ENCODE measurements at places on chromosomes 4 and X.

DNA sequence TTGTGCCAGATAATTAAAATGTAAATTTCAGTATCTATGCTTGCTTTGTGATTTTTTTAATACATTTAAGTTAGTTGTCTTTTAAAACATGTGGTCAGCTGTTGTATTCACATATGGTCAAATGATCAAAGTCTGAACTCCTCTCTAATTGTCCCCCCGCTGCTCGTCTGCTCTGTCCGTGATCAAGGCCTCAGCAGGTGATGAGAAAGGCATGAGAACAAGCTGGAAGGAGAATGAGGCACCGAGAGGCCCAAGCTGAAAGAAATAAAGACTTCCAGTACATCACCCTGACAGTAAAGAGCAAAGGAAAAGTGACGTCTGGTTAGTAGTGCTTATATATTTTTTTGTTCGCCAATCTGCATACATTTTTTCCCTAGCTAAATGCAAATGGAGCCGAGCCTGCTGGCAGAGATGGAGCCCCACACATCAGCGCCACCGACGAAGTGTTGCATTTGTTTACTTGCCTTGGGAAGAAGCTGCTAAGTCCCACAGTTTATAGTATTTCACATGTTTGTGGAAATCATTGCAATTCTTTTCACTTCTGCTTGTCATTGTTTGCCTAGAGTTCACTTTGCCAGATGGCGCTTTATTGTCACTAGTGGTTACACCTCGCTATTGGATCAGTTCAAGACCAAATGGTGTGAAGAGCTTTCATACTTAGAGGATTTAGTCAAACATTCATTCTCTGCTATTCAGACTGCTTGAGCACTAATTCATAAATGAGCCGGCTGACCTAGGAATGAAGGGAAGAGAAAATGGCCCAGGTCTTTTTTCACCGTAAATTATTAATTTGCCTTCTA is 181.5 kb downstream of the ZIC3 start:
- DNase-seq = no peak

DNA sequence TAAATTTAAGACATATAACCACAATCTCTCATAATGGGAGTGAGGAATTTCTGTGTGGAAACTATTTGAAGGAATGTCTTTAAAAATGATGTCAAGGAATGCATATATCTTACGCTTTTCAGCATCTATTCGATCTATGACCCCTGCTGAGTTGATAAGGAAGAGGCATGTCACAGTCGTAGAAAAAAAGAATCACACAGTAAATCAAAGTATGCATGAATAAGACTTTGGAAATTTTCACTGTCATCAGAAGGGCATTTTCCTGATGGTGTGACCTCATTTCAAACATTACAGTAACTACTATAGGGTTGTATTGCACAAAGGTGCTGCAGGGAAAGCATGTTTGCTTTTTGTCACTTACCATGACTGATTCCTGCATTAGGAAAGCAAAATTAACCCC is 41.5 kb downstream of the REELD1 start:
- DNase-seq = no peak

DNA sequence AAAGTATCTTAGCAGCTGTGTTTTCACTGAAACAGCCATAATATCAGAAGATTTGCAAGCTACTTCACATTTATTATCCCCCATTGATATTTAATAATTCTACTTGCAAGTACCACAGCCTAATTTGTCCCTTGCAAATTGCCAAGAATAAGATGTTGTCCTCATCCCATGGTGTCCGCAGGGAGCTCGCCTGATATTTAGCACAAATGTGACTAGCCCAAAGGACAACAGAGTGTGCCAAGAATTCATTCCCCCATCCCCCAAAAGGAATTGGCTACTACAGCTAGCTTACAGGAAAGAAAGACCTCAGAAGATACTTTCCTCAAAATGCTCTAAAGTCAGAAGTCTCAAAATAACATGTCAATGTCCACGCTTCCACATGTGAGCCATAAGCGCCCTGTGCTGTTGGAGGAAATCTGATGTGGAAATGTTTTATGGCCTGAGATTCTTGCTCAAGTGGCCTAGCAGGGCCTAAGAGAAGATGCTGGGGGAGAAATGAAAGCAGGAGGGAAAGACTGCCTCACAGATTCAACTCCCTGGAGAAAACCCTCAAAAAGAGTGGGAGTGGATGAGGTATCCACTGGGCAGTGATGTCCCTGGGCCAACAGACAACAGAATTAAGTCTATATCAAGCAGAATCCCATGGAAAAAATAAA is 111.4 kb downstream of the SH3KBP1 start:
- DNase-seq = no peak

DNA sequence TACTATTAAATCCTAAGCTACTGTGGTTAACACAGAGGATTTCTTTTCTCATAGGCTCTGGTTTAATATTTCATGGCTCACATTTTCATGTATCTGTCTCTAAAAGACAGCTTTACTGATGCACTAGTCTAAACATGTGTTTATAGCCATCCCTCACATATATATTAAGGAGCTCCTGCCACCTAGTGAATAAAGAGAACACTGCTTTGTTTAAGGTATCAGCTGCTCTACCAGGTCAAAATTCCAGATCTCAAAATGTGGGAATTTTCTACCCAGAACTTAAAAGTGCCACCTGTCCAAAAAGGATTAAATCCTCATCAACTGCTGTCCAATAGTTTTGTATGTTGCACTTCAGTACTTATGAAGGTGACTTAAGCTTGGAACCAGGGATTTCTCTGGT is 188.5 kb upstream of the TEX13C start:
- no peak for DNase-seq

DNA sequence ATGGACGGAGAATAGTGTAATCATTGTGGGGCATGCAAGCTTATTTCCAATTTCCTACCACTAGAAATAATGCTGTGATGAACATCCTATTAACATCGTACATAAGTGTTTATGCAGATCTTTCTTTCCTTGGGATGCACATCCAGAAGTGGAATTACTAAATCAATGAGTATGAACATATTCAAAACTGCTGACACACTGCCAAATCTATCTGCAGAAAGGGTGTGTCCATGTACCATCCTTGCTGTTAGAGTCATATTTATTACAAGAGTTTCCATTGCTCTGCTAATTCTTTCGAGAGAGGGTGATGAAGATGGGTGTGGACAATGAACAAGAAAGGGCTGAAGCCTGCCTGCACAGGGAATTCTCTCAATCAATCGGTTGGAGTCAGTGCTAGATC is 82.6 kb downstream of the GPC4 start:
- DNase-seq = no peak

DNA sequence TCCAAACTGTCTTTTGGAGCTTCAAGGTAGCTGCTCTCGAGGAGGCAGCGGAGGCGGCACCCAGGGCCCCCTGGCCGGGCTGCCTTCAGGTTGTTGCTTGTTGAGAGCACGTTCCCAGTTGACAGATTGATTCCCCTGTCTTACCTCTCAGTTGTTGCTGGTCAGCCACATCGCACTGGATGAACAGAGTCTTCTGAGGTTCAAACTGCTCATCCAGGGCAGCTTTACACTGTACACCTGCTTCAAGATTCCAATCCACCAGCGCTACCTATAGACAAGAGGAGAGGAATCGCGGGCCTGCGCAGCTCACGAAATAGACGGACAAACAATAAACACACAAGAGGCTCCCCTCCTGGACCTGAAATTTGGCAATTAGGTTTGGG is 497 bp downstream of the HPGD start:
- no peak for DNase-seq

GRCh38 chr4:87679449-87680169 is 29.5 kb downstream of the DMP1 start:
- DNase-seq = no peak

- DNase-seq = no peak
These were observed 63.4 kb upstream of the PDE5A start for GRCh38 chr4:119692001-119692400.

DNA sequence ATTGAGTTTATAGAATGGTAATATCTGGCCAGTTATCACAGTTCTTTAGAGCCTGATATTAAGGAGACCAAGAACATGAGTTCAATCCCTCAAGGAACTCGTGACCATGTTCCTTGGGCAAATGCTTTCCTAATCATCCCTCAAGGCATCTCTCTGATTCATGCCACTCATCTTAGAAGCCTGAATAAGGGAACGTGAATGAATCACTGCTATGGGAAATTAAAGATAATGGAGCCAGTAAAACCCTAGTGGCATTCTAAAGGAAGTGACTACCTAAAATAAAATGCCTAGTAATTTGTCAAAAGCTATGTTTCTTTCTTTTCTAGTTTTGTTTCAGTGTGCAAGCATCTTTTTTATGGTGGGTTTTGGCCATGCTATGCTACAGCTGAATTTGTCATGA is 1161.3 kb downstream of the C4orf33 start:
- no peak for DNase-seq

- DNase-seq = no peak
These were observed 2.2 kb downstream of the SORCS2 start for GRCh38 chr4:7194251-7195140.

DNA sequence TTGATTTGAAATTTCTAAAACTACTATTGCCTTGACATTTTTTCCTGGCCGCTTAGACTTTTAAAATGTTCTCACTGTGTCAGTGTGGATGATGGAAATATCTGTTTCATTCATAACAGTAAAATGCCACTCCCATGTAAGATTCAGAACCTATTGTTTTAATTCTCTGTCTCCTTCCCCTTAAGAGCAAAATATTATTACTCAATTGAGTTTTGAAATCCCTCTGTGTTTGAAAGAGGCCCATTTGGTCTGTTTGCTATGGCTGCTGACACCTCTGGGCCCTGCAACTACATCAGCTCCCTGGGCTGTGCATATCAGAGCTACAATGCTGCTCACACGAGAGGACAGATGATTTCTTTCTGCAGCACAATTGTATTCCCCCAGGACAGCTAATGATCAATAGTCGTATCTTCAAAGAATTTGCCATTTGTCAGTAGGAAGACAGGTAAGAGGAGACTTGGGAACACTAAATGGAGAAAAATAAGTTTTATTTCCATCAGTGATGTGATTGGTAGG is 388.0 kb upstream of the GALNT7 start:
- DNase-seq = no peak

GRCh38 chrX:11259437-11259836 is 33.8 kb upstream of the AMELX start:
- DNase-seq = no peak

- no peak for DNase-seq
These were observed 57.7 kb downstream of the SOX3 start for GRCh38 chrX:140447150-140447549.

DNA sequence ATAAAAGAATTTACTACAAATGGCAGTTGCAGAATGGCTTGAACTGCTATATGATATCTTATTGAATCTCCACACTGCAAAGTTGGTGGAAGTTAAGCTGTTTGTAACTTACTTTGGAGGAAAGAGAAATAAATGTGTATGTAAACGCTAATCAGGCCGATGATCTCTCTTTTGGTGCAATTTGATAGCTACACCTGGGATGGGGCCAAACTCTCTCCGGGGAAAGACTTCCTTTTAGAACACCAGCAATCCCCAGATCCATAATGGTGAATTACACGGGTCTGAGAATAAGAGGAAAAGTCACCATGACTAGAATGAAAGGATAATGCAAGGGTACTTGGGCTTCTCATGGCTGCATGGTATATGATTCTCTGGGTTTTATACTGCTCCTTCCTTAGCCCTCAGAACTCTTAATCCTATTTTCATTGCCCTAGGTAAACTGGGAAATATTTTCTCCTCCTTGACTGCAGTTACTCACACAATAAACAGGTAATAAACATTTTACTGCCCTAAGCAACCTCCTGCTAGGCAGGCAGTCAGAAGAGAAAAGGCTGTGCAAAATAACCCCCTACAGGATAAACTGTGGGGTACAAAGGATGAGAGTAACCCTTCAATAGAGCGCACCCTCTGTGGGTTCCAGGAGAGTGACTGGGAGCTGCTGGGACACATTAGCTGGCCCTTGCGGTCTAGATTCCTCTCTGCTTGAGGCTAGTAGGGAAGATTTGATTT is 109.3 kb downstream of the MGST2 start:
- no peak for DNase-seq

DNA sequence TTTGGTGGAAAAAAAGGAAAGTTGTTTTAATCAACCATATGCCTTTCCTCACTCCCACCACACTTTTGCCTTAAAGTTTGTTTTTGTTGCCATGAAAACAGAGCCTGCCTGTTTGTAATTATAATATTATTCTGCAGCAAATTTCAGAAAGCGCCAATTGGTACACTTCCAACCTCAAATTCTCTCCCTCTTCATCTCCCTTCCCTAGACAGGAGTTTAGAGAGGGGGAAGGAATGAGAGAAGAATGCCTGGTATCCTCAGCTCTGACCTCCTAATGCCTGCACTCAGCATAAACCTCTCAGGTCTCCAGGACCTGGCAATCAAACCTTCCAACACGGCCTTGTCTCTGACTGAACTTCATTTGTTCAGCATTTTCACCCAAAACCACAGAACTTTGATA is 138.4 kb upstream of the HCCS start:
- no peak for DNase-seq

DNA sequence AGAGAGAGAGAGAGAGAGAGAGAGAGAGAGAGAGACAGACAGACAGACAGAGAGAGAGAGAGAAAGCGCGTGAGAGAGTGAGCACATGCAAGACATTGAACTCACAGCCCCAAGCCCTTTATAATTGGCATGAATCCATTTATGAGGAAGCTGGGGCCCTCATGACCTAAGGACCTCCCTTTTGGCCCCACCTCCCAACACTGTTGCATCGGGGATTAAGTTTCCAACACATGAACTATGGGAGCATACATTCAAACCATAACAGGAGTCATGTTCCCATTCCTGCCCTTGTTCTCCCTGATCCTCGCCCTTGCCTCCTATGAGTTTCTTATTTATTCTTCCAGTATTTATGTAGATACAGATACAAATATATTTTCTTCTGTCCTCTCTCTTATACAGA is 269.8 kb upstream of the ARX start:
- no peak for DNase-seq

- DNase-seq = no peak
These were observed 265.6 kb downstream of the KLHL13 start for GRCh38 chrX:117851025-117851424.

GRCh38 chrX:67726018-67726417 is 182.2 kb downstream of the AR start:
- no peak for DNase-seq

GRCh38 chr4:161486461-161486860 is 677.3 kb downstream of the FSTL5 start:
- DNase-seq = no peak

DNA sequence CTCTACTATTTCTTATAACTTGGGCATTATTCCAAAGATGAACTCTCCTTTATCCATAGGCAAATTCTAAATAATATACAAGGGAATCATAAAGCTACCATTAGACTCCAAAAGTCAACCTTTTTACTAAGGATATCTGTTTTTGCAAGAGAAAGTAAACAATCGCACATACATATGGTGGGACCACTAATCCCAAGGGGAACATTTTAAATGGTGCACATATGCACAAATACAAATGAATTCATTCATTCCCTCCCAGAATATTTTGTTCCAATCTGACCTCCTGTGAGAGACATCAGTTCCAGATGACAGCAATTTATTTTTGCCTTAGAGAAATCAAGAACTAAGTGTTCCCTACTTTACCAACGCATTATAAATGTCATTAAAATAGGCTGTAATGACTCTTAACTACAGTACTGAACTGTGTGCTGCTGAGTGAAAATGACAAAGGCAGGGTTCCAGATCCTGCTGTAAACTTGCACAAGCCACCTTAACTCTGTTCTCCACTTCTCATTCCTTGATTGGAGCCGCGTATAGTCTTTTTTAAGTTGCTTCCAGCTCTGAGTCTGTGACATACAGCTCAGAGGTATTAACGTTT is 2.0 kb downstream of the DHX15 start:
- no peak for DNase-seq

- DNase-seq = no peak
These were observed 21.3 kb upstream of the HCCS start for GRCh38 chrX:11089802-11090201.

GRCh38 chrX:134525086-134525792 is 65.3 kb downstream of the HPRT1 start:
- no peak for DNase-seq
